ENCODE measurements at places on chromosomes 4 and X.

DNA sequence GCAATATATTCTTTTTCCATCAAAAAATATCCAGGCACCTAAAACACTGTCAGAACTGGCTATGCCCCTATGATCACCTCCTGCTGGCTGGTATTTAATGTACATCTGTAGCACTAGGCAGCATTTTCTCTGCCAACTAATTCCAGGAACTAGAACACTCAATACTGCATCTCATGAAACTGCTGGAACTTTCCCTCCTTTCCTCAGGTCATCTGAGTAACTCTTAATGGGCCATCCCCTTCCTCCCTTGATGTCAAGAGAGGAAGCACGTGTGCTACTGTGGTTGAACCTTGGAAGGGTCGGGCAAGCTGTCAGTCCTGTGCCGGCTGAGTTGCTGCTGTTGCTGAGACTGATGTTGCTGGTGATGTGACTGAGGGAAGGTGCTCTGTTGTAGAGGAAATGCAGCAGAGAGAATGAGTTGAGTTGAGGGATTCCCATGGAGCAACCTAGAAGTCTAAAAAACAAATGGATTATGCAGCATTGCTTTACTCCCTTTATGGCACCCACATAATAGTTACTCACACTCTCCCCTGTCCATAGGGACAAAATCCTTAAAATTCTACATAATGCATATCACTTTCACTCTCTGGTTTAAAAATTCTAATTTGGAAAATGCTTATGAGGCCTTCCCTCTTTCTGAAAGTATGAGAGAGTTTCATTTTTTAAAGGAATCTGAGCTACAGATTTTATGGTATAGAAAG lies 39.5 kb downstream of the TMEM165 start:
- DNase-seq: no peak

- DNase-seq: no peak
Measured at GRCh38 chrX:151676196-151676595, 19.1 kb upstream of the PRRG3 start.

DNA sequence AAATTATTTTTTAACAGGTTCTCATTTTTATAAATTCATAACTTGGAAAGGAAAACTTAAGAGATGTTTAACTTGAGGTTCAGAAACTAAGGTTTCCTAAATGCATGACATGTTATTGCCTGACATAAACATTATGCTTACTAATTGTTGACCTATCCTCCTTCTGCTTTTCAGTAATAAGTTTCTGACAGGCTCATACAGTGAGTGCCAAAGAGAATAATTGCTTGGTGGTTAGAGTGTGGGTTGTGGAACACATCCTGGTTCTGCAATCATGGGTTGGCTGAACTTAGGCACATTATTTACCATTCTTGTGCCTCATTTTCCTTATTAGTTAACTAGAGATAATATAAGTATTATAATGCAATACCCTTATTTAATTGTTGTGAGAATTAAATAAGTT lies 56.5 kb downstream of the BMPR1B start:
- no peak for DNase-seq

DNA sequence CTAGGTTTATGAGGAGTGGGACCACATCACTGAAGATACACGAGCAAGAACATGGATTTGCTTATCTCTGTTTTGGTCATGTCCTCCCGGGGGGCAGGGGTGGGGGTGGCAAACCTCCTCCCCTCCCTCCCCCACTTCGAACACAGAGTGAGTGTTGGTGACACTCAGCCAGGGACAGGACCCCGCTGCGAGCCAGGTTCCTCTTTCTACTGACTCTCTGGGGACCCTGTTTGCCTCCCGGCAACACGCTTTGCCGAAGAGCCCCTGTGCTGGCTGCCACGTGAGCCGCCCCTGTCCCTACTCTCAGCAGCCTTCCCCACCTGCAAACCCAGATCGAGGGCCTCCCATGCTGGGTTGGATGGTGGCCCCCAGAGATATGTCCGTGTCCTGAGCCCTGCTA lies 34.7 kb downstream of the P2RY8 start:
- DNase-seq: no peak

- no peak for DNase-seq
Measured at GRCh38 chr4:31575504-31575903, 855.3 kb downstream of the PCDH7 start.

All from natural killer cell treated with Interleukin-12 subunit alpha and Interleukin-12 subunit beta and Interleukin-15 and Interleukin-18, amount 100 ng/mL, for 72 hours (primary cell).